Activated CD4-positive, alpha-beta T cell treated with anti-CD3 and anti-CD28 coated beads, Interleukin-2, amount 50 U/mL, for 16 hours (primary cell): ENCODE measurements at places on chromosomes 4 and X.

- DNase-seq, result no peak
Observed at GRCh38 chrX:69062493-69062892, 102.8 kb downstream of the PJA1 start.

DNA sequence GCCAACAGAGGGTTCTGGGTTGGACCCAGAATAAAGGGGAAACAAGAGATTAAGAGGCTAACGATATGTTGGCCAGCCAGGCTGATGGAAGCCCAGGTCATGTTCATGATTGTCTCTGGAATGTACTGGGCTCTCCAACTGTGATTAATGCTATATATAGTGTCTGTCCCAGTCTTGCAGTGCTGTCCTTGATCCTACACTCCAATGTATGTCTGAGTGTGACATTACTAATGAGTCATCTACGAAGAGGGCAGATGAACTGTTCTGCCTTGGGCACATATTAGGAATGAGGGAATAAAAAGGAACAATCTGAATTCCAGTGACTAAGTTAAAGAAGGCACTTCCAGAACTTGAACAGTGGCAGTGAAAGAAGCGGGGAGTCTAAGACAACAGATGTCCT, 142.1 kb downstream of the PDGFRA start:
- DNase-seq, result no peak

DNA sequence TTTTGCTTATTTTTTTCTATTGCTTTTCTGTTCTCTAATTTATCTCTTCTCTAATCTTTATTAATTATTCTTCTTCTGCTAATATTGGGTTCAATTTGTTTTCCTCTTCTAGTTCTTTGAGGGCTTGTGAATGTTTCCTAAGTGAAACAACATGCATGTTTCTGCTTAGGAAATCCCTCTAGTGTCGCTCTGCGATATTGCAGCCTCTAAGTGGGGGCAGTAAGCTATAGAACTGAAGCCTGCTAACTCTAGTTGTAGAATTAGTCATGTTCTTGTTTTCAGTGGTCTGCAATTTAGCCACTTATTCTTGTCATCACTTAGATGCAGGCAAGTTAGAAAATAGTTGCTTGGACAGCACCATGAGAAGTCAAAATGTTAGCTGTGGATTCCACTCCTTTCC, 222.6 kb downstream of the SPIN4 start:
- DNase-seq, result peak; percentile 52

DNA sequence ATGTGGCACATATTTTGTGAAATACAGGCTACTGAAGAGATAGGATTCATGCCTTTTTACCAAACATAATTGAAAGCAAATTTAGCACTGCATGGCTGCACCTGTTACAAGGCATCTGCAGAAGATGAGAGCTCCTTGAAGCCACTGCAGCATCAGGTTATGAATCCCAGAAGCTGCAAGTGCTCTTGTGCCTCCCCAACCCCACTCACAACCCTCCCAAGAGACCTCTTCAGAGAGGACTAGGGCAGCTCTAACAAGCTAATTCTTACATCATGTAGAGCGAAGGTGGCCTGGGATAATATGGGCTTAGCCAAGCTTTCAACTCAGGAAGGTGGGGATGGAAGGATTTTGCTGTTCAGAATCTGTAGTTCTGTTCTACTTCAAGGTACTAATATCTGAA, 27.2 kb downstream of the MFAP3L start:
- no peak for DNase-seq

GRCh38 chr4:56990109-56990905, 11.6 kb downstream of the POLR2B start:
- no peak for DNase-seq

DNA sequence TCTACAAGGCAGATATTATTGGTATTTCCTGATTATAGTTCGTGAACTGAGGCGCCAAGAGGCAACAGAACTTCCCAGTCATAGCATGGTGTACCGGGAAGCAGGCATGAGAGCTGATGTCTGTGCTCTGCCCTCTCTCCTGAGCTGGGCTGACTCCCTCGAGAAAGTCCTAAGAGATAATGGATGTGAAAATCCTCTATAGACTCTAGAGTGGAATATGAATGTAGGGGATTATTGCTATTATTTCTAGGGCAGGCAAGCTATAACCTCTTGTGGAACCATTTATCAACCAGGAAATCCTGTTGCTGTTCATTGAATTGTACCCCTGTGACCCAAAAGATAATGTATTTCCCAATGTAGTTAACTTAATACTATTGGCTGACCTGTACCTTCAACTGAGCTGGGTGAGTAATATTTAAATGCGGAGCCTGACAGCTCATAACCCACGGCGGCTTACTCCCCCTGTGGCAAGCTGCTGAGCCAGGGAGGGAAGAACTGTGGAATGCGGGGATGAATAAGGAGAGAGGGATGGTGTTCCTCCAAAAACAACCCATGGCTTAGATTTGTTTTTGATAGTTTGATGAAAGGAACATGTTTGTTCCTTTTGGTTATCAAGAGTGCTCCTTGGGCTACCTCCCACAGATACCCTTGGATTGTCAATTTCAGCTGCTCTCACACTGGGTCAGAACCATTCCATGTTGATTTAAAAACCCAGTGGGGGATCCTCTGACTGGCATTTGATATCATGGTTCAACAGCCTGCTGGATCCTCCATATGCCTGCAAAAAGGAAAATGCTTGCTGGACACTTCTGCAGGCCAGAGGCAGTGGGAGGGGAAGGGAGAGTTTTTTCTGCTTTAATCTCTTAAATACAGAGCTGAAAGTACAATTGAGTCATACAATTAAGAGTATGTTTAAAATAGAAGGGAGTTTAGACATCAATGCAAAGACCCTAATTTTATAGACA, 339.0 kb upstream of the BOD1L1 start:
- no peak for DNase-seq

DNA sequence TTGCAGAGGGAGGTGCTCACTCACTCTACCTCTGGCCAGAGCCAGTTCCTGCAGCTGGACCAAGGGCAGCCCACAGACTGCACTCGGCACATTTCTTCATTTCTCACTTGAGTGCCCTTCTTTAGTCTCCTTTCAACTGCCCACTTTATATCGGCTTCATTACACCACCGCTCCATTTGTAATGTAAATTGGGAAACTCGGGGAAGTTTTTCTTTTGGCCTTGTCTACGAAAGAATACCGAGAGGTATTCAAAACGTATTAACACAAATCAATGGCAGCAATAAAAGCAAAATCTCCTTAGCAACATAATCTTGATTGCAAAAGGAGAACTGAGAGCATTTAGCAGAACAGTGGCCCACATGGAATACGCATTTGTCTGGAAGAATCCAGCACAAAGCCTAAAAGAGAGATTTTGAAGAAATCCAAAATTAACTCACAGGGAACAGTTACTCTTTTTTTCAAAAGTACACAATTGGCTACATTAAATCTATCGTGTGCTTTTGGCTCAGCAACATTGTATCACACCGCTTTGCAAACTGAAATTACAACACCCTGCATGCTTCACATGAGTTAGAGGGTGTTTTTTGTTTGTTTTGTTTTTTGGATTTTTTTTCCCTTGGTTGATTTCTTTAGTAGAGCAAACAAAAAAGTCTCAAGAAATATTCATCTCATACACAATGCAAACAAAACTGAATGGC, 62.6 kb downstream of the CHIC2 start:
- DNase-seq, result no peak

DNA sequence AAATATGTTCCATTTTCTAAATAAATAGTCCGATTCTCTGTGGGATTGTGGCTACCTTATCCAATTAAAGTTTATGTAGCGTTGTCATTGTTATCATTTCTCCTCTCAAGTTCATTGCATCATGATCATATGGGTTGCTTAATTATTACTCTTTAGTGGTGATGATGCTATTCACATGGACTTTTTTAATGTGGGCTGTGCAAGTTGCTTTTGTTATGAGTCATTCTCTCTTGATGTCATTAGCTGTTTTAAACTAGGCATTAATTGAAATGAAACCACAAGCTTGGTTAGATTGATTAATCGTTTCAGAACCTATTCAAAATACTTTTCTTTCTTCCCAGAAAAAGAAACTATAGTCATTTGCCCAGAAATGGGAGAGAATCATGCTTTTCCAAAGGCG, 38.2 kb downstream of the NHS start:
- peak; percentile 16 for DNase-seq

GRCh38 chrX:17566740-17567139, 170.6 kb upstream of the SCML1 start:
- no peak for DNase-seq

GRCh38 chrX:21948897-21949578, 8.5 kb downstream of the SMS start:
- no peak for DNase-seq

- DNase-seq, result peak; percentile 59
Observed at GRCh38 chr4:113760795-113761619, 531 bp downstream of the CAMK2D start.

DNA sequence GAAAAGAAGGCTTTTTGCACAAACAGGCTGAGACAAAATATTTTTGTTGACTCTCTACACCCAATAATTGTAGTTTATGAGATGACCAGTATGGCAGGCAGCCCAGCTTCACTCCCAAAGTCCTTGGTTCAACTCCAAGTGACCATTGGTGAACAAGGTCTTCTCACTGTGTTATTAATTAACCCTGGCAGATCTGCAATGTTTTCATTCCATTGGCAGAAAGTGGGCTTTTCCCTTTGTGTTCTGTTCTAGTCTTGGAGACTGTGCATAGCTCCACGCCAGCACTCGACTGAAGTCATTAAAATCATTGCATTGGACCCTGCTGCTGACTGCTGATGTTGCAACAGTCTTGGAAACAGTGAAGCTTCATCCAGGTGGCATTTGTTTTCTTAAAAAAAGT, 277.3 kb upstream of the HAND2 start:
- DNase-seq, result no peak

DNA sequence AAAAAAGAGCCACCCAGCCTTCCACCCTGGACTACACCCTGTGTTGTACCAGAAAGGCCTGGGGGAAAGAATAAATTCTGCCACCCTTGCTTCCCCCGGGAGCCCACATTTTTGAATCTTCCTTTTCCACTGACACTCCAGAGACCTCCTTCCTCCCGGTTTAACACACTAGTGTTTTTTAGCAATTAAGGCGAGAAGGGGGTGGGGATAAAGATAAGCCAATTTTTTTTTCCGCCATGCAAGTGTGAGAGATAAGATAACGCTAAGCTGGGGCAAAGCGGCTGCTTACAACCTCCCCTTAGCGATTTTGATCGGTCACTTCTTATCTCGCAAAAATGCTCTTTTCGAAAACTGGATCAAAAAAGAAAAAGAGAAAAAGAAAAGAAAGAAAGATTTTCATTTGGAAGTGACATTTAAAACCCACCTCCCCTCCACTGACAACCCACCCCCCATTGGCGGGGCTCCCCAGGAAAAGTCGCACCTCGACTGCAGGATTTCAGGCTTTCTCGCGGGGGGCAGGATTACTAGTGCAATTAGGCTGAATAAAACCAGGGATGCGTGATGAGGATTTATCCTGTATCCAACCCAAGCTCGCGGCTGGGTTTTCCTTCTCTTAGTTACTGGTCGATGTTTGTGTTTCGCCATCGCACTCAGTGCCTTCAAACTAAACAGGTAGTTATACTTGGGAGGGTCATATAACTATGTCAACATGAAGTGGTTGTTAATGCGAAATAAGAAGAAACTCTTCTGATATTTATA, 6.0 kb upstream of the BCOR start:
- no peak for DNase-seq

GRCh38 chr4:98222306-98222705, 38.9 kb upstream of the RAP1GDS1 start:
- DNase-seq, result no peak

GRCh38 chrX:47311932-47312774, 58.2 kb upstream of the ZNF157 start:
- DNase-seq, result peak; percentile 52

- no peak for DNase-seq
Observed at GRCh38 chr4:187665086-187665485, 330.5 kb upstream of the ZFP42 start.
